ENCODE measurements at places on chromosomes 16 and 17.

- DNase-seq, result no peak
Observed at GRCh38 chr16:53176434-53176833, 121.6 kb downstream of the CHD9 start.

DNA sequence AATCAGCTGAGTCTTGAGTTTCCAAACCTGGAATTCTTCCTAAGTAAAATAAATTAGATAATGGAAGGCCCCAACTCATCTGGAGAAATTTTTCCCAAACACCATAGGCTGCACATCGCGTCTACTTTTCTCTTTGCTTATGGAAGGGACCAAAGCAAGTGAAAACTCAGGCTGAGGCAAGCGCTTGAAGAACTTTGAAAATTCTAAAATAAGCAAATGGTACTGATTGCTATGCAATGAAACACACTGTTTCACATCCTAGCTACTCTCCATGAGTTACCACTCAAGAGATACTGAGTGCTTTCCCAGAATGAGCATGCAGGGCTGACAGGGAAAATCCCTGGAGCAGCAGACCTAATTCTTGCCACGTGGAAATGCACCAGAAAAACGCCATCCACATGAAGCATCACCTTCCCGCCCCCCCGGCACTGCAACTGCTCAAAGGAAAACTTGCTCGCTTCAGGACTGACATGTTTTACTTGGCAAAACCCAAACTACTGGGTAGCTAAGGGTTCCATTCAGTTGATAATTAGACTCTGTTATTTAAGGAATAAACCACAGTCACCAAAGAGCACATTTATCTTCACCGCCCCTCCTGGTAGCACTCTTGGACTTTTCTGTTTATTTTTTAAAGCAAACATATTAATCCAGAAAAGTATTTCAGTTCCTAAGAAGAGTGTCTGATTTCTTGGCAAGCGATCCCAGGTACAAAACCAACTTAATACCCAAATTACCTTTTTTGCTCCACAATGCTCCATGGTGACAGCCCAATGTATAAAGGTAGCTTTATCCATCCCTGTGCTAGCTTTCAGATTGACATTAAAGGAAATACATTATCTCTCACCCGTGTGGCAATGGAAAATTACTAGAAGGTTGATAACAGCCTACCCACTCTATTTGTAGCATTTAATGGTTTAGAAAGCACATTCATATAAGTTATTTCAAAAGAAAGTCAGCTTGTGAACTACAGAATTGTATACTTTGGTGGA lies 62.5 kb downstream of the WDR59 start:
- no peak for DNase-seq

DNA sequence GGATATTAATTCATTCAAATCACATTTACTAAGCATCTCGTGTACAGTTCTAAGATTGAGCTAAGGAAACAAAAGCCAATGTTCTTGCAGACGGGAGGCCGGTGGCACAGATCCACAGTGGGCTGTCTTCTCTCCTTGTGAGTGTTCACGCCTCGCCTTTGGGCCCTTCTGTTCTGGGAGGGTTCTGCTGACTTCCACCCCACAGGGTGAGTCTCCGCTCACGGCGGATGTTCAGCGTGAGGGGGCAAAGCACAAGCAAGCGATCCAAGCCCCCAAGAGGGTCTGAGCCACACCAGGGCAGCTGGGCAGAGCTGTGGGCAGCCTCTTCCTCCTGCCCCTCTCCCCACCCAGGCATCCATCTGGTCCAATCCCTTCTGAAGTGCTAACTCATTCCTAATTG lies 84.3 kb upstream of the DOC2B start:
- DNase-seq, result no peak

GRCh38 chr17:46759141-46759540 lies 59.4 kb downstream of the WNT3 start:
- DNase-seq, result no peak

DNA sequence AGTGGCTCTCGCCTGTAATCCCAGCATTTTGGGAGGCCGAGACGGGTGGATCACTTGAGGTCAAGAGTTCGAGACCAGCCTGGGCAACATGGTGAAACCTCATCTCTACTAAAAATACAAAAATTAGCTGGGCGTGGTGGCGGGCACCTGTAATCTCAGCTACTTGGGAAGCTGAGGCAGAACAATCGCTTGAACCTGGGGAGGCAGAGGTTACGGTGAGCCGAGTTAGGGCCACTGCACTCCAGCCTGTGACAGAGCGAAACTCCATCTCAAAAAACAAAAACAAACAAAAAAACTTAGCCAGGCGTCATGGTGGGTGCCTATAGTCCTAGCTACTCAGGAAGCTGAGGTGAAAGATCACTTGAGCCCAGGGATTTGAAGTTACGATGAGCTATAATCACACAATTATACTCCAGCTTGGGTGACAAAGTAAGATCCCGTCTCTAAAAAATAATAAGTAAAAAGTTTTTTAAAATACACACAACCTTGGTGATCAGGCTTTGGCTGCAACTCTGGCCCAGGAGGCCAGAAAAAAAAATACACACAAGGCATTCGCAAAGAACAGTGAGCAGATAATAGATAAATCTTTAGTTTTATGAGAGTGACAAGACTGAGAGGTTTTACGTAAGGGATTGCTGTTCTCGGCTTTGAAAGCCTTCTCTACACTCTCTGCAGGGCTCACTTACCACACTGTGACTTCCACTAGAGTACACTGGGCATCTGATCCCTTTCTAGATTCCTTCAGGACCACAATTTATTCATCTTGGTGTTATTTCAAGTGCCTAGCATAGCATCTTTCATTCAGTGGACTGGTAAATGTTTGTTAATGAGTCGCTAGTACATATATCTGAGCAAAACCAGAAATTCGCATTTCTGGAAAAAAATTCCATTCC lies 5.9 kb downstream of the GSPT1 start:
- DNase-seq, result no peak

DNA sequence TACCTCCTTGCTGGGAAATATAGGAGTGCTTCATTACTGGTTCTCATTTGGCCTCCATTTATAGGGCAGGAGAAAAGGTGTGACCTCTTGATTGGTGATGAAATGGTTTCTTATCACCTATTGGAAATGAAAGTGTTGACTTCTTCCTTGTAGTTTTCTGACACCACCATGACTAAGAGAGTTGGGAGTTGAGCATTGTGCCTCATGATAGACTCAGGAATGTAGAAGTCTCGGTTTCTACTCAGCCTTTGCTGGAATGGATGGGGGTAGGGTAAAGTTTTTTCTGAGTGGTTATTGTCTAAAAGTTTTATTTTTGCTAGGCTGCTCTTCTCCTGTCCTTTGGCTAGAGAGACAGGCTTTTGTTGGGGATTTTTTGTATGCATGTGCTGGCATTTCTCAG lies 117.4 kb downstream of the PHKB start:
- no peak for DNase-seq

DNA sequence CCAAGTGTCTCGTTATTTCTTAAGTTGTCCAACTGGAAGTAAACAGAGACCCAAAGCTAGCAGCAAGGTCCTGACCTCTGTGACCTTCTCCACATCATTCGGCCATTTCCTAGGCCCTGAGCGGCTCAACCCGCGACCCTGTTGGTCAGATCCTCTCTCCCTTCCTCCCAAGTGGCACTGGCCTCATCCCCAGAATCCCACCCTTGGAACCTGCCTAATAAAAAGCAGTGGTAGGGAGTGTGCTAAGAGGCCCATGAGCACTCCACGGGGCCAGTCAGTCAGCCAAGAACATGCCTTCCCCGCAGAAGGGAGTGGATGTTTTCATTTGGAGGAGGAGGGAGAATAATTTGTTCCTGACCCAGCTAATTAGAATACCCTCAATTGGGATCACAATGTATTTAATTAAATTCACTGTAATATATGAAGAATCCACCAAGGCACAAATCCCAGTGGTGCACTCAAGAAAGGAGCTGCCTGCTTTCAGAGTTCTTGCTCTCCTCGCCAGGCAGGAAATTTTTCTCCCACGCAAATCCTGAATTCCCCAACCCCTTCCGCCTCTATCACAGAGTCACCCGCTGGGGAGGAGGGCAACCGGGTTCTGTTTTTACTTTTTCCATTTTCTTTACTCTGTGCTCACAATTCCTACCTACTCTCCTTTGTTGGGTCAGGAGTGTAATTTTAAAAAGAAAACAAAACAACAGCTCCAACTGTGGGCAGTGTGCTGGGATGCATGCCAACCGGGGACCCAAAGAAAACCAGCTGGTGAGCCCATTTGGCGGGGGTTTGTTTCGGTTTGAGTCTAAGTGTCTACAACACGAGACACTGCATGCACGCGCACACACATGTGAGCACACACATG lies 153.4 kb downstream of the ZFHX3 start:
- DNase-seq, result no peak

DNA sequence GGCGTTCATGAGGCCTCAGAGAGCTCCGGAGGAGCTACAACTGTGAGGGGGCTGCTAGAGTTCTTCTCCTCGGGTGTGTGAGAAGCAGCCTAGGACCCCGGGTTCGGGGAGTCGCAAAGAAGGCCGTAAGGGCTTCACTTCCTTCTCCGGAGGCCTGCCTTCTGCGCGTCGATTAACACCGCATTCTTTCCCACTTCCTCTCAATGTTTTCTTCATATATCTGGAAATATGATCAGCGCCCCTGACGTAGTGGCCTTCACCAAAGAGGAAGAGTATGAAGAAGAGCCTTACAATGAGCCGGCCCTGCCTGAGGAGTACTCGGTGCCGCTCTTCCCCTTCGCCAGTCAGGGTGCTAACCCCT lies 449 bp downstream of the SMCR8 start:
- DNase-seq, result no peak

- no peak for DNase-seq
Observed at GRCh38 chr16:188674-189073, 8.4 kb downstream of the HBQ1 start.

GRCh38 chr17:9845306-9845705 lies 19.6 kb downstream of the GLP2R start:
- DNase-seq, result no peak

DNA sequence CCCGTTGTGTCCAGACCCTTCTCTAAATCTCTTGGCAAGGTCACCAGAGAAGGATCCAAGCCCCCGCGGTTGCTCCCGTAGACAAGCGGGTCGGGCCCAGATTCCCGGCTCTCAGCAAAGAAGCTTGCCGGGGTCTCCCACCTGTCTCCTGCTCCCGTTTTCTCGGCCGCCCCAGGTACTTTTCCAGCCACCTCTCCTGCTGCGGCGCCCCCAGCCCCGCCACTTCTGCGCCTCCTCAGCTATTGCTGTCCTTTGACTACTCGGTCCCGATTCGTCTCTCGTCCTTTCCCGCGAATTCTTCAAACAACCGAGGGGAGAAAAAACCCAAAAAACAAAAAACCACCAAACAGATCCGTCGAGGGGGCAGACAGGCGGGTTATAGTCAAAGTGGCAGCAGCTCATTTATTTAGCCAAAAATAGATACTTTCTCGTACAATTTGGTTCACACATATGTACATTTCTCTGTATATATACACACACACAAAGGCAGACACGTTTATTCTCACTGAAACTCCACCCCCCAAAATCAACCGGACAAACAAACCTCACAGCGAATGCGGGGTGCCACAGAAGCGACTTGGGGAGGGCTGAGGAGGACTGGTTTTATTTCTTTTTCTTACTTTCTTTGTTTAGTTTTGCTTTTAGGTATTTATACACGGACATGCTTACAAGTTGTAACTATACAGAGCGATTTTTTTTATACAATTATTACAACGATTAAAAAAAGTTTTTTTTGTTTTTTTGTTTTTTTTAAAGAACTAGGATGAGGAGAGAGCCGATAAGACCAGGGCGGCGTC lies 3.5 kb downstream of the IRX3 start:
- no peak for DNase-seq

DNA sequence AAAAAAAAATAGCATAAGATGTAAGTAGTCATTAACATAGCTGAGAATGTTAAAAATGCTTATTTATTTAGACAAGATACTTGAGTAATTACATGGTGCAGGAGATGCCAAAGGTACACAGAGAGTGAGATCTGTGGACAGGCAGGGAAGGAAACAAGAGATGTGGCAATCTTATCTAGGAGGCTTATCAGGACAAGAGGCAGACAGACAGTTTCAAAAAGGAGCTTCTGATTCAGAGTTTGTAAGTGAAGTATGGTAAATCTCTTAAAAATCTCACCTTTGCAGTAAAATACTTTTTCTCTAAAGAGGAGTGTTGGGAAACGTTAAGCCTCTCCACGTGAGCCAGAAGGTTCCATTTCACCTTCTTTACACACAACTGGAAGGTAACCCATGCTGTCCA lies 19.9 kb upstream of the GHDC start:
- no peak for DNase-seq

DNA sequence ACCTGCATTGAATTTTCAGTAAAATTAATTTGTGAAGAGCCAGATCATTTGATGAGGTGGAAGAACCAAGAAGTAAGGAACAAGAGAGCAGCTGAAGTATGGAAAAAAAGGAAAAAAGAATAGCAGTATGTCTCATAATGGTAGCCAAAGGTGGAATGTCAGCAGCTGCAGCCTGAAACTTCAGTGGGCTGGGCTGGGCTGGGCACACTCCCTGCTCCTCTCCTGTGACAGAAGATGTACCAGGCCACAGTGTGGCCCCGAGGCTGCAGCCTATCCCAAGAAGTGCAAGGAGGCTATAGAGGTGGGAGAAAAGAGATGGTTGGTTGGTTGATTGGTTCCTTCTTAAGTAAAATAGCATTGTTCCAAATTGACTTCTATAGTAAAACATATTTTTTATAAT lies 84.5 kb downstream of the TNRC6C start:
- no peak for DNase-seq

- DNase-seq, result no peak
Observed at GRCh38 chr17:20779521-20779920, 200.0 kb downstream of the CDRT15L2 start.

GRCh38 chr17:49554694-49555494 lies 20.8 kb upstream of the NXPH3 start:
- DNase-seq, result no peak

GRCh38 chr17:32953045-32953444 lies 25.1 kb downstream of the TMEM98 start:
- DNase-seq, result no peak

DNA sequence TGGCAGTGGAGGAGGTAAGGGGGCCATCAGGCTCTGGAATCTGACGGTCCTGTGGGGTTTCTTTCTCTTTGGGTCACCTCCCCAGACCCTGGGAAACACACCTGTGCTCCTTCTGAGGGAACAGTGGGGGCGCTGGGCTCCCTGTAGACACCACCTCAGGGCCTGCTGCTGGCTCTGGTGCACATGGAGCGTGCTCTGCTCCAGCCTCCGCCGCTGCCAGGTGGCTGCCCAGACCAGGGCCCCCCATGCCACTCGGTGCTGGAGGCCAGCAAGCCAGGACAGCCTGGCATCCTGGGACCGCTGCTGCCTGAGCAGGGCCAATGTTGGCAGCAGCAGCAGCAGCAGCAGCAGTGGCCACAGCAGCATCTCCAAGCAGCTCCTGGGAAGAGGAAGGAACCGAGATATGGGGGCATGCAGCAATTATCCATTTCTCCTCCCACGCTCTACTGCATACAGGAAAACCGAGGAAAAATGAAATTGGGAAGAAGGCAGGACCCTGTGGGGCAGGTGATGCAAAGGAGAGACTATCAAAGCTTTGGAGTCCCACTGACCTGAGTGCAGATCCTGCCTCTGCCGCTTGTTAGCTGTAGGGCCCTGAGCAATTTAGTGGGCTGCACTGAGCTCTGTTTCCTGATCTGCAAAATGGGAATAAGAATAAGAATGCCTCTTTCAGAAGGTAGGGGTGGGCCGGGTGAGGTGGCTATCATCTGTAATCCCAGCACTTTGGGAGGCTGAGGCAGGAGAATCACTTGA lies 902 bp downstream of the GHDC start:
- DNase-seq, result no peak

GRCh38 chr16:4525069-4525468 lies 13.5 kb downstream of the CDIP1 start:
- no peak for DNase-seq
